ENCODE measurements at places on chromosomes 1 and 21. TPM values are rescaled to one million over a fixed set of nuclear protein-coding genes. Genes with fewer than 3 reads are reported as not detected.
A peak's percentile ranks its signal among the peaks of the same experiment; 100 is the strongest.

- H3K4me3 ChIP-seq: no peak overlapping the region
- H3K27me3 ChIP-seq: no peaks in the 10 kb centered on the region
- H3K4me1 ChIP-seq: peaks cover under 1% of the 10 kb centered on the region
- no peak for DNase-seq
- H3K36me3 ChIP-seq: no peaks in the 10 kb centered on the region
- H3K27ac ChIP-seq: no peak overlapping the region
Observed at GRCh38 chr1:245645894-245646293, 491.1 kb downstream of the KIF26B start.

- peak overlapping the region; percentile 93 for H3K4me3 ChIP-seq
- H3K27ac ChIP-seq: peak overlapping the region; percentile 87
- H3K36me3 ChIP-seq: no peaks in the 10 kb centered on the region
- no peaks in the 10 kb centered on the region for H3K27me3 ChIP-seq
Observed at GRCh38 chr1:224183591-224184312, 712 bp downstream of the DEGS1 start.

GRCh38 chr1:114118351-114118990 lies 35.2 kb downstream of the SYT6 start:
- H3K36me3 ChIP-seq: no peaks in the 10 kb centered on the region
- H3K27ac ChIP-seq: no peak overlapping the region
- peaks cover 23% of the 10 kb centered on the region for H3K4me1 ChIP-seq
- DNase-seq: no peak

DNA sequence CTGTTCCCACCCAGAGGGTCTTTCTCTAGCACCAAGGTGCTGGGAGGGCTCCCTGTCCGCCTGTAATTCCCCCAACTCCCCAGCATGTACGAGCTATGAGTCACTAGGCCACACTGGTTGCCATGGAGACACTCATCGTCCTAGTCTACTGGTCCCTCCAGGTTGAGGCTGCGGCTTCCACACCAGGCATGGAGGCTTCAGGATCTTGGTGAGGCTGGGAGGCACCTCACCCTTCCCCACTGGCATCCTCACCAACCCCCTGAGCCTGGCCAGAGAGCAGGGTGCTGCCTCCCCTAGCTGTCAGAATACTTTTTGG lies 75.6 kb upstream of the KAZN start:
- no peaks in the 10 kb centered on the region for H3K27me3 ChIP-seq
- no peak overlapping the region for H3K4me3 ChIP-seq
- DNase-seq: peak; percentile 82

DNA sequence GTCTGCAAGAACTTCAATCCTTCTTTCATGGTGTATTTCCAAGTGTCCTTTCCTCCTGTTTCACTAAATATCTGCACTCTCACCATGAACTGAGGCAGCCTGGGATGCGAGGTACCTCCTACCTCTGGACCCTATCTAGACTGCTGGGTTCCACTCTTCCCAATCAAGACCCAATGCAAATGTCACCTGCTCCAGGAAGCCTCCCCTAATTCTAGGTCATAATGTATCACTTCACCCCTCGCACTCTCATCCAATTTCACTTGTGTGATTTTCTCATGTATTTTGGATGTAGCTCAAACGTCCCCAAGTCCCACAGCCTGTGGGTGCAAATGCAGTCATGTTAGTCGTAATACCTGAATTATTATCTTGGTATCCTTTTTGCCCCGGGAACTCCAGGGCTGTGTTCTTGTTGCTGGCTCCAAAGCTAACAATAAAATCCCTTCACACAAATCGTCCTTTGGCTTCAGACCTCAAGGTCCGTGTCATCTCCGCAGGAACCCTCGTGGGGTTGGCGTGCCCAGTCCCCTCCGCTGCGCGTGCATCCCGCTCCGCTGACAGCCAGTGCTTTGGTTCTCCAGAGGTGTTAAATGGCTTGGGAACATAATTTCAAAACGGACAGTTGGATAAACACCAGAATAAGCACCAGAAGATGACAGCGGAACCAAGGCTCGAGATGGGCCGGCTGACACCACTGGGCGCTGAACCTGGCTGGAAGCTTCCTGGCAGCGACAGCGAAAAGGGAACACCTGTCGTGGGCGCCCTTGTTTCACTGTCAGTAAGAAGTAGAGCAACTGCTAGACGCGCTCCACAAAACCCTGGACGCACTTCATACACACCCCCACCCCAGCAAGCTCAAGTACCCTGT lies 1.0 kb upstream of the BACH1 start:
- no peaks in the 10 kb centered on the region for H3K36me3 ChIP-seq
- H3K4me1 ChIP-seq: peaks cover 15% of the 10 kb centered on the region
- H3K27ac ChIP-seq: peak overlapping the region; percentile 30
- H3K27me3 ChIP-seq: no peaks in the 10 kb centered on the region
- DNase-seq: no peak

DNA sequence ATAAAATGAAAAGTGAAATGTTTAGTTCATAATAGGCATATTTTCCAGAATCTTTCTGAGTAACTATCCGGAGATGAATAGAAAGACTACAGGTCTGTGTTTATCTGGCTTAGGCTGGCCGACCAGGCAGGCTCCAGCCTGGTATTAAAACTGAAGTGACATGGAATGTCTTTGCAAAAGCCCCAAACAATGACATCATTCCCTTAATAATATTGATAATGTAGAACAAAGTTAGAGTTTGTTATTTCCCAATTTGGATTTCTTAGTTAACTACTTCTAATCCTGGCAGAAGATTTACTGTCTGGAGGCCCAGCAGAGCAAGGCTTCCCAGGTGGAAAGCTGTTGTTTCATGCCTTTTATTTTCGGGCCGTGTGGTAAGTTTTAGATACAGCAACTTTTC lies 207.7 kb downstream of the GREM2 start:
- H3K4me1 ChIP-seq: peaks cover 3% of the 10 kb centered on the region
- no peak overlapping the region for H3K4me3 ChIP-seq
- H3K36me3 ChIP-seq: no peaks in the 10 kb centered on the region
- no peak overlapping the region for H3K27ac ChIP-seq

DNA sequence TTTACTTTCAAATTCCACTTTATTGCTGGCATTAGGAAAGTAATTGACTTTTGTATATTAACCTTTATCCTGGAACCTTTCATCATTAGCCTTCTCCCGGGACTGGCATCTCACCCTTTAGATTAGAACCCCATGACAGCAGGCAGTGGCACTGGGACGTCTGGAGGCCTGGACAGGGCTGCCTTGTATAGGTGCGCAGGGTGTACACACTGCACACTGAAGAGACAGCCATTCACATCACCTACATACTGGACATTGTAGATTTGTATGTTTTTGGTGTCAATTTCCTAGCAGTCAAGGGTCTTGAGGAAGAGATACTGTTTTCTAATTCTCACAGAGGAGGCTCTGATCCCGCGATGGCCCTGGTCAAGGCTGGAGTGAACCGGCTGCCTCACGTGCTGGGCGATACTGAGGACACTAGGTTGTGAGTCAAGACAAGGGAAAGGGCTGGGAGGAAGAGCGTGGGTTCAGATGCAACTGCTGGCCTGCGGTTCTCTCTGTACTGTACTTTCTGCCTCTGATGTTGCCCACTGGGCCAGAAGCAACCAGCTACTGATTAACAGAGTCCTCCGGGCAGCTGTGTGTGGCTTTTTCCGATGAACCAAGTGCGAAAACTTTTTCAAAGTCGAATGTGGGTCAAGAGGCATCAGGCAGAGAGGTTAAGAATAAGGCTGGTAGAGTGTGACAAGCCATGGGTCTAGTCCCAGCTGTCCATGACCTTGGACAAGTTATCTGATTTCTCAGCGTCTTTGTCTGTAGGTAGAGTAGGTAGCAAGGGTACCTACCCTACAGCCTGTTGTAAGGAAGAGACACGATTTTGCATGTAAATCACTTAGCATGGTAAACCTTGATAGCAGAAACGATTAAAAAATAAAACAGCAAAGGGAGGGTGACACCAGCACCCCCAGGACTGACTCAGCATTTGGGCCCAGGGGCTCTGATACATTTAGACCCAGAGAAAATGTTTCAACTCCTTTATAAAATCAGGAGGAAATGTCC lies 38.2 kb upstream of the SLC25A33 start:
- H3K4me1 ChIP-seq: no peaks in the 10 kb centered on the region
- H3K36me3 ChIP-seq: no peaks in the 10 kb centered on the region
- H3K27me3 ChIP-seq: peaks cover 2% of the 10 kb centered on the region
- no peak overlapping the region for H3K27ac ChIP-seq

DNA sequence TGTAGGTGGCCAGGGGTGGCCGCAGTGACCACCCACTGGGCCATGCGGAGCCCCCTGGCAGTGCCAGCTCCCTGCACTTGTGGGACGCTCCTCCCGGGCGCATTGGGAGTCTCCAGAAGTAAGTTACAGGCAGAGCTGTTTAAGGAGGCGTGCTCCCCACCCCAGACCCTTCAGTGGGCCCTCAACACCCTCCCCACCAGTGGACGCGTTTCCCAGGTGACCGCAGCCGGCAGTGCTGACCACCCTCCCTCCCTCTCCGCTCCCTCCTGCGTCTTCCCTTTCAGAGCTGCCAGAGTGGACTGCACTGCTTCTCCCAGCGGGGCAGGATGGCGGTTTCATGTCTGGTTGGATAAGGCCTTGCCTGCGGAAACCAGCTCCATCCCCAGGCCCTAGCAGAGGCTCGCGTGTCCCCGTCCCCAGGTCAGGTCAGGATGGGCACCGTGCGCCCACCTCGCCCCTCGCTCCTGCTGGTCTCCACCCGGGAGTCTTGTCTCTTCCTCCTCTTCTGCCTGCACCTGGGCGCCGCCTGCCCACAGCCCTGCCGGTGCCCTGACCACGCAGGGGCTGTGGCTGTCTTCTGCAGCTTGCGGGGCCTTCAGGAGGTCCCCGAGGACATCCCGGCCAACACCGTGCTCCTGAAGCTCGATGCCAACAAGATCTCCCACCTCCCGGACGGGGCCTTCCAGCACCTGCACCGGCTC lies 1.1 kb downstream of the LRRC3 start:
- peaks cover 14% of the 10 kb centered on the region for H3K27me3 ChIP-seq
- H3K4me1 ChIP-seq: peaks cover 16% of the 10 kb centered on the region
- no peak overlapping the region for H3K27ac ChIP-seq
- H3K36me3 ChIP-seq: peaks cover 4% of the 10 kb centered on the region

- H3K4me1 ChIP-seq: no peaks in the 10 kb centered on the region
- H3K27me3 ChIP-seq: no peaks in the 10 kb centered on the region
- H3K4me3 ChIP-seq: no peak overlapping the region
Observed at GRCh38 chr21:19507682-19508260, 1104.2 kb upstream of the TMPRSS15 start.

DNA sequence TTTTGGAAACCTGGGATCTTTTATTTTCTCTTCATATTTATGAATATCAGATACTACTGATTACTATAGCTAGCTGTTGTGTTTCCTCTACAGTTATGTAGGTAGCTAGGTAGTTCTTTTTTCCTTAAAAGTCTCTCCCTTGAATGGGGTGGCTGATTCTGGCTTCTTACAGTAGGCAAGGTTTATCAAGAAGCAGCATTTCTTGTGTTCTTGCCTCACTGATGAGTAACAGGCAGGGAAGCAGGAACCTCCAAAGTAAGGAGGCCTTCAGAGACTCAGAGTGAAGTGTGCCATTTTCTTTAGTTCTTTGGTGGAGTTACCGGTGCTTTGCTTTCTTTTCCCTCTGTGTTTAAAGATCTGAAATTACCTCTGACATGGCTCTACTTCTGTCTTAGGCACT lies 56.0 kb downstream of the ZMYM4 start:
- H3K4me3 ChIP-seq: no peak overlapping the region
- H3K27ac ChIP-seq: no peak overlapping the region
- no peaks in the 10 kb centered on the region for H3K27me3 ChIP-seq
- H3K36me3 ChIP-seq: peaks cover 11% of the 10 kb centered on the region
- H3K4me1 ChIP-seq: peaks cover 3% of the 10 kb centered on the region

GRCh38 chr1:67941155-67941554 lies 107.9 kb upstream of the GNG12 start:
- no peak overlapping the region for H3K27ac ChIP-seq
- H3K36me3 ChIP-seq: no peaks in the 10 kb centered on the region
- H3K27me3 ChIP-seq: no peaks in the 10 kb centered on the region
- H3K4me3 ChIP-seq: no peak overlapping the region
- no peak for DNase-seq

- H3K4me1 ChIP-seq: peaks cover 23% of the 10 kb centered on the region
- no peak overlapping the region for H3K4me3 ChIP-seq
- H3K27ac ChIP-seq: no peak overlapping the region
- peak; percentile 63 for DNase-seq
Observed at GRCh38 chr1:47875831-47876586, 121.2 kb downstream of the TRABD2B start.

GRCh38 chr21:45319461-45320211 lies 31.9 kb upstream of the POFUT2 start:
- no peaks in the 10 kb centered on the region for H3K27me3 ChIP-seq
- no peak overlapping the region for H3K4me3 ChIP-seq
- peak; percentile 71 for DNase-seq
- peak overlapping the region; percentile 74 for H3K27ac ChIP-seq
- H3K36me3 ChIP-seq: no peaks in the 10 kb centered on the region
- peaks cover 56% of the 10 kb centered on the region for H3K4me1 ChIP-seq

- H3K36me3 ChIP-seq: no peaks in the 10 kb centered on the region
- H3K27ac ChIP-seq: peak overlapping the region; percentile 38
- peaks cover 32% of the 10 kb centered on the region for H3K4me1 ChIP-seq
Observed at GRCh38 chr21:34201481-34201858, 128.1 kb downstream of the MRPS6 start.

GRCh38 chr1:212852105-212852688 lies 4.7 kb upstream of the SPATA45 start:
- no peaks in the 10 kb centered on the region for H3K36me3 ChIP-seq
- H3K27ac ChIP-seq: no peak overlapping the region
- H3K4me1 ChIP-seq: peaks cover 3% of the 10 kb centered on the region
- no peak overlapping the region for H3K4me3 ChIP-seq
- H3K27me3 ChIP-seq: no peaks in the 10 kb centered on the region

DNA sequence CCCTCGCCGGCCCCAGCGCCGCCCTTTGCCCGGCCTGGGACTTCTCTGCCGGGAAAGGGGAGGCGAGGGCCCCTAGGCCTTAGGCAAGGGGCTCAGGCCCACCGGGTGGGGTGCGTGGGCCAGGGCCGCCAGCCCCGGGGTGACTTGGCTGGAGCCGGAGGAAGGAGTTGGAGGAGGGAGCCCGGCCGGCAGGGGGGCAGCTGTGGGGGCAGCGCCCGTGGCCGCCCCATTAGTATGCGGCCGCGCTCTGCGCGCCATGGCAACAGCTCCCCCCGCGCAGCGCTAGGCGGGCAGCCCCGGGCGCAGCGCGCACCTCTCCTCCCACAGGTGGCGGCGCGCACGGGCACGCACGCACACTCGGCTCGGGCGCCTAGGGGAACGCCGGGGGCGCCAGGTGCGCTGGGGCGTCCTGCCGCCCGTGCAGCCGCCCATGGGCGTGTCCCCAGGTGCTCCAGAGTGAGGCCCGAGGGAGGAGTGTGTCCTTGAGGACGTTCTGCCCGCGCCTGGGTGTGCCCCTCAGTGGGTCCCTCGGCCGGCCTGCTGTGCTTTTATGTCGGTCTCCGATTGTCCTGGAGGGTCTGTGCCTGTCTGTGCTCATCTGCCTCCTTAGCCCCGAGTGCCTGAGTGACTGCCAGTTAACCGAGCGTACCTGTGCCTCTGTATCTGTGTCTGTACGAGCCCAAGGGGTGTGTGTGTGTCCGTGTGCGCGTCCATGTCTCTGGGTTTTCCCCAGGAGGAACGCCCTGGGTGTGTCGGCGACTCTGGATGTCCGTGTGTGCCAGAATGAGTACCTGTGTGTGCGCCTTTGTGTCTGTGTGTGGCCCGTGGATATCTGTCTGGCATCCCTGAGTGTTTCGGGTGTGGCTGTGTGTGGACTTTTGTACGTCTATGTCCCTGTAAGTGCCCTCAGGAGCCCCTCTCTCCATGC lies 38.2 kb upstream of the WASF2 start:
- H3K4me3 ChIP-seq: peak overlapping the region; percentile 34
- peaks cover 15% of the 10 kb centered on the region for H3K36me3 ChIP-seq
- peak; percentile 70 for DNase-seq
- H3K4me1 ChIP-seq: peaks cover 69% of the 10 kb centered on the region
- H3K27me3 ChIP-seq: no peaks in the 10 kb centered on the region
- H3K27ac ChIP-seq: peak overlapping the region; percentile 98

Gene SLC35F3
- 0.62 TPM for total RNA-seq

Gene SPRR2G
- total RNA-seq: not detected

Gene NRIP1
- 75.4 TPM for total RNA-seq

Gene OR2L3
- not detected for total RNA-seq

Gene CROCC
- 15.2 TPM for total RNA-seq

Gene B3GALT5
- 0.27 TPM for total RNA-seq
